ENCODE measurements at places on chromosomes 1 and 21. TPM values are rescaled to one million over a fixed set of nuclear protein-coding genes. Genes with fewer than 3 reads are reported as not detected.

DNA sequence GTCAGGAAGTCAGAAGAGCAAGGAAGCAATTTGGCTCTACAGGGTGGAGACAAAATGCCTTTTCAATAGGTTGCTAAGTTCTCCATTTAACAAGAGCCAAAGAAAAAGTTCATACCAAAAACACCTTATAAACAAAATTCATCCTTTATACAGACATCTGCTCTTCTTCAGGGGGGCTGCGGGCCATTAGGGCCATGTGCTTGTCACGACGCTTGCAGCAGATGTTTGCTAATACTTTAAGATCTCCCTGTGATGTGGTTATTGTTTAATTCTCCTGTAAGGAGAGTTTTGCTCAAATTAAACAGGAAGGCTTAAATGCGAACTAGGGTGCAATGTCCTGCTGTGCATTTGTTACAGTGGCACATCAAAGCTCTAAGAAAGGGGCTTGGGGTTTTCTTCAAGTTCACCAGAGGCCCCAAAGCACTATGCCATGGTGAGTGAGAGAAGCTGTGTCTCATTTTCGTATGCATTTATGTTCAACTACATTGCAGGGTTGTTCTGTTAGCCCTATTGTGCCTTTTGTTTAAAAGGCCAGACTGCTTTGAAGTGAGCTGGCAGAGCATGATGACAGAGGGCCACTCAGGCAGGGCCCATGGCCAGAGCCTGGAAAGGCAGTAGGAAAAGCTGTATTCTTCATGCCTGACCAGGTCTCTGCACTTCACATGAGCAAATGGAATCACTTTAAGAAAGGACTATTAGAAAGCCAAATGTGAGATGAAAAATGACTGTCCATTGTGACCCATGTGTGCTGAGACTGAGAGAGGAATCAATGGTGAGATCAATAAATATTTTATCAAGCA, 24.8 kb upstream of the NTPCR start:
- H3K27me3 ChIP-seq, result no peaks in the 10 kb centered on the region
- H3K36me3 ChIP-seq, result no peaks in the 10 kb centered on the region

- no peak overlapping the region for H3K27ac ChIP-seq
- H3K4me1 ChIP-seq, result peaks cover 10% of the 10 kb centered on the region
- DNase-seq, result no peak
- H3K27me3 ChIP-seq, result no peaks in the 10 kb centered on the region
Measured at GRCh38 chr1:228862542-228863505, 127.5 kb downstream of the RHOU start.

- peak; percentile 32 for DNase-seq
- H3K4me3 ChIP-seq, result no peak overlapping the region
- H3K27me3 ChIP-seq, result no peaks in the 10 kb centered on the region
- peaks cover 20% of the 10 kb centered on the region for H3K4me1 ChIP-seq
Measured at GRCh38 chr21:15221799-15222386, 157.1 kb upstream of the NRIP1 start.

The SCAMP3 gene
- total RNA-seq, result 60.0 TPM

The TMEM52 gene
- 62.1 TPM for total RNA-seq

DNA sequence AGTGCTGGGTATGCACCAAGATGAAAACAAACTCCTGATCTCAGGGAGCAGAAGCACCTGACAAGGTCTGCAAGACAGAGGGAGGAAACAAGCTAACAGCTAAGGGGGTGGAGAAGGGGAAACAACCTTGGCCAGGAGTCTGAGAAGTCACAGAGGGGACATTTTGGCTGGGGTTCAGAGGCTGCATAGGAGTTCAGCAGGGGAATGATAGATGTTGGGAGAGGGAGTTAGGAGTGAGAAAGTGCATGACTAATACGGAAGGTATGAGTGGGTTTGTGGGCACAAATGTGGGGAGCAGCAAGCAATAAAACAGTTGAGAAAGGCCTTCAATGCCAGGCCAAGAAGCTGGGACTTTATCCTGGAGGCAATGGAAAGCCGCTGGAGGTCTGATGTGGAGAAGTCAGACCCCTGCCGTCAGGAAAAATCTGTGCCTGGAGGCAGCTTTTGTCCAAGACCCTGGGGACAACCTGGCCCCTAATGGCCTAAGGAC, 16.4 kb downstream of the EPHA2 start:
- H3K4me3 ChIP-seq, result no peak overlapping the region
- H3K27me3 ChIP-seq, result no peaks in the 10 kb centered on the region
- no peaks in the 10 kb centered on the region for H3K36me3 ChIP-seq
- no peak overlapping the region for H3K27ac ChIP-seq
- peaks cover 4% of the 10 kb centered on the region for H3K4me1 ChIP-seq

- no peaks in the 10 kb centered on the region for H3K36me3 ChIP-seq
- no peak for DNase-seq
Measured at GRCh38 chr21:39115576-39116235, 67.5 kb downstream of the PSMG1 start.

The GOLT1A gene
- total RNA-seq, result not detected

- no peaks in the 10 kb centered on the region for H3K27me3 ChIP-seq
- H3K4me3 ChIP-seq, result no peak overlapping the region
- H3K4me1 ChIP-seq, result peaks cover 71% of the 10 kb centered on the region
- DNase-seq, result no peak
Measured at GRCh38 chr1:167106119-167106461, 12.2 kb downstream of the STYXL2 start.

GRCh38 chr1:214472364-214472763, 79.0 kb downstream of the PTPN14 start:
- no peaks in the 10 kb centered on the region for H3K27me3 ChIP-seq
- H3K4me3 ChIP-seq, result no peak overlapping the region
- H3K4me1 ChIP-seq, result peaks cover 61% of the 10 kb centered on the region
- DNase-seq, result no peak

DNA sequence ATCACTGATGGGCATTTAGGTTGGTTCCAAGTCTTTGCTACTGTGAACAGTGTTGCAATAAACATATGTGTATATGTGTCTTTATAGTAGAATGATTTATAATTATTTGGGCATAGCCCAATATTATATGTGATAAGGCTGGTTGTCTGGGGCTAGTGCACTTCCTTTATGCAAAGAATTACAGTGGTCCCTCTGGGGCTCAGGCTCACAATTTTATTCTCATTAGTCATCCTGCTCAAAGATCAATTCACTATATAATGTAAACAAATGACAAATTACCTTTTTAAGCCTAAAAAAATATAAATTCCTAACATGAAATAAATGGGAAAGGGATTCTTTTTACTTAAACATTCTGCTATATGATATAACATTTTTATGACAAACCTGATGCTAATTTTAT, 5.0 kb downstream of the PLPPR4 start:
- H3K27me3 ChIP-seq, result peaks cover 6% of the 10 kb centered on the region
- no peak overlapping the region for H3K4me3 ChIP-seq
- DNase-seq, result no peak
- H3K4me1 ChIP-seq, result peaks cover 3% of the 10 kb centered on the region
- H3K36me3 ChIP-seq, result no peaks in the 10 kb centered on the region
- no peak overlapping the region for H3K27ac ChIP-seq

DNA sequence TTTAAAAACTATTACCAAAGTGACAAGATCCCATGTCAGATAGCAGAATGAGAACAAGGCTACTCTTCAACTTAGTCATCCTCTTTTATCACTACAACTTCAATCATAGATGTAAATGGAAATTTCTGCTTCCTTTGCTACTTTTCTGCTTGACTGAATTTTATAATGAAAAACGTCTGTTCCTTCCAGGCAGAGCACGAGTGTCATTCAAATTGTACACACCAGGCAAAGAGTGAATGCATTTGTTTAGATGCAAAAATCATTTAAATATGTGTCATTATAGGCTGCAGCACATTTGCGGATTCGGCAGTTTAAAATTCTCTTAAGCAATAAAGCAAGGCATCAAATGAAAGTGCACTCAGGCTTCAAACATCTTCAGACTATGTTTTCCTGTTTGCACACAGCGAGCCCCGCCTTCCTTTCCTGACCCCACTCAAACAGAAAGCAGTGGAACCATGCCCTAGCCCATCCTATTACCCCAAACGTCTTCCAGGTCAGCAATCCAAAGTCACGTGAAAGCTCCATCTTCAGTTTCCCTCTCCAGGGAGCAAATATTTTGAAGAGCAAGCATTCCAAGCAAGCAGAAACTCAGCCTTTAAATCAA, 99.6 kb downstream of the APP start:
- H3K27me3 ChIP-seq, result no peaks in the 10 kb centered on the region
- DNase-seq, result peak; percentile 14
- no peaks in the 10 kb centered on the region for H3K36me3 ChIP-seq
- H3K4me1 ChIP-seq, result peaks cover 9% of the 10 kb centered on the region
- H3K27ac ChIP-seq, result no peak overlapping the region
- no peak overlapping the region for H3K4me3 ChIP-seq

DNA sequence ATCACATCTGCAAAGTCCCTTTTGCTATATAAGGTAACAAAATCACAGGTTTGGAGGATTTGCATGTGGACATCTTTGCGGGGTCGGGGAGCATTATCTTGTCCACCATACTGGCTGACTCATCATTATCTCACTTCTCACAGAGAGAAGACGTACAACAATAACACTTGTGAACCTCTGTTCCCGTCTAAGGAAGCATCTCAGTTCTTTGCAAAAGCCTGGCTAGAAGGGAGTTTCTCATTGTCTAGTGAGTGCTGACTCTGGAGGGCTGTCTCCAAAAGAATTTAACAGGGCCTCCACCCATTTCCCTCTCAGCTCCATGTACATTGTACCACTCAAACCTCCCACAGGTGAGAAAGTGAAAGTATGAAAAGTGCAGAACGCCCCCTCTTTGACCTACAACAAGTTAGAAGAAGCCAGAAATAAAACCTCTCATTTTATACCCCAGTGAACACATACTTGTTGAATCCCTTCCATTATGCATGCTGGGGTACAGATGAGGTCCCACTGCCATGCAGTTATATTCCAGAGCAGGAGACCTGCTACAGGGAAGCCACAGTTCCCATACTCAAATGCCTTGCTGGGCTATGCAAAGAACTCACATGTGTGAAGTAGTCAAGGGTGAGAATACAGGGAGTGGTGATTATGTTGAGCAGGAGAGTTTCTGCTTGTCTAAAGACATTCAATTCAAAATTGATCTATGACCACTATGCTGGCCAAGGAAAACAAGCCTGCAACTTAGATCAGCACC, 121.7 kb upstream of the PRDX6 start:
- H3K36me3 ChIP-seq, result no peaks in the 10 kb centered on the region
- H3K27me3 ChIP-seq, result no peaks in the 10 kb centered on the region
- H3K4me1 ChIP-seq, result no peaks in the 10 kb centered on the region
- no peak for DNase-seq
- H3K27ac ChIP-seq, result no peak overlapping the region

DNA sequence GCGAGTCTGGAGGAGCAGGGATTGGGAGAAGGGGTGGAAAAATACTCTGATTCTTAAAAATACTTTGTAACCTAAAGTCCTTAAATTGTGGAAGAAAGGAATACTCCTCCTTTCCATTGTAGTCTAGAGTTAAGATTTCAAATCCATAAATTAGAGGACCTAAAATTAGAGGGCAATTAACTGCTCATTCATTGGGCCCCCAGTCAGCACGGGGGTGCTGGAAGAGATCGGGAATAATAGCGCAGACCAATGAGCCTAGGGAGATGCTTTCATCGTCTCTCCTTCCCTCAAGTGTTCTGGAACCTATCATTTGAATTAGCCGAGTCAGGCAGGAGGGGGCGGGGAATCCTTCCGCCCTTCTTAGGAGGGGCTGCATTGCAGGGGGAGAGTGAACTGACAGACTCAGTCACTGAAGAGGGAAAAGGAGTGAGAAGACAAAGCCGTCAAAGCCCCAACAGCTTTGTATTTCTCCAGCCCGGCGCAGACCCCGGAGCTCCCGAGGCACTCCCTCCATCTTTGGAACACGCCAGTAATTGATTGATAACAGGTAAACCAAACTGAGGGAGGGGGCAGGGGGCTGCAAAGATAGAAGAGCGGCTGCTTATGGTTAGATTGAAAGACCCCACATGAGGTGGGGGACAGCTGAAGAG, at the start of gene MLLT11:
Gene MLLT11, plus strand, starts transcription at position 391 of the 650 bp plus-strand sequence. CDS start 6,828 bp downstream, outside the sequence.
- no peaks in the 10 kb centered on the region for H3K27me3 ChIP-seq
- peaks cover 2% of the 10 kb centered on the region for H3K36me3 ChIP-seq
- peaks cover 35% of the 10 kb centered on the region for H3K4me1 ChIP-seq
- H3K4me3 ChIP-seq, result peak within 1 kb of the TSS; percentile 90
- peak within 1 kb of the TSS; percentile 95 for H3K27ac ChIP-seq

The TRAPPC3 gene
- 68.6 TPM for total RNA-seq

DNA sequence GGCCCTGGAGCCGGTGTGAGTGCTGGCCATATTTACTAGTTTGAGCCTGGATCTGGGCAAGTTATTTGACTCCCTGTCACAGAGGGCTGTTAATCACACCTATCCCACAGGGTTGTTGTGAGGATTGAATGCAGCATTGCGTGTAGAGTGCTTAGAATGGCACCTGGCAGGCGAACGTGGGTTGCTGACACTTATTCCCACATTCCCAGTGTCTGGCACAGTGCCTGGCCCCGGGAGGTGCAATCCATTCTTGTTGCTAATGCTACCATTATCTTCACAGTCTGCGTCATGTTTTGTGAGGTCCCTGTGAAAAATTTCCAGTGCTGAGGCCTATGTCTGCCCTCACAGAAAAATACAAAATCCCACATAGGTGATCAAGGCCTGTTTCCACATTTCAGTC, 66.1 kb downstream of the CD2 start:
- no peaks in the 10 kb centered on the region for H3K36me3 ChIP-seq
- H3K27me3 ChIP-seq, result no peaks in the 10 kb centered on the region
- H3K27ac ChIP-seq, result no peak overlapping the region
- H3K4me3 ChIP-seq, result no peak overlapping the region
- H3K4me1 ChIP-seq, result no peaks in the 10 kb centered on the region

DNA sequence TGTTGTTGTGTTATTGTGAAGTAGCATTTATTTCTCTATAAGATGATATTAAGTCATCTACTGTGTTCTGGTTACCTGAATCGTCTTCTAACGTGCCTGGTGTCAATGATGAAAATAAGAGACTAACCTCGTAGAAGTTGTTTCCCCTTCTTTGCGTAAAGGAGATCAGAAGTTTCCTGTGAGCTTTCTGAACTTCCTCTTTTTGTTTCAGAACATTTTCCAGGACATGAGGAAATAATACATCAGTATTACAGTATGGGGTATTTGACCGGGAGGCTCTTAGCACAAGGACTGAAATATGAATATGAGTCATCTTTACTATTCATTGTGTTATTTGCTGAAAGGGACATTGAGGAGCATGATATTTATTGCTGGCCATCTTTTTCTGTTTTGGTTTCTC, 1.3 kb downstream of the ST6GALNAC3 start:
- H3K27ac ChIP-seq, result peak overlapping the region; percentile 81
- H3K4me1 ChIP-seq, result peaks cover 3% of the 10 kb centered on the region
- H3K36me3 ChIP-seq, result no peaks in the 10 kb centered on the region

DNA sequence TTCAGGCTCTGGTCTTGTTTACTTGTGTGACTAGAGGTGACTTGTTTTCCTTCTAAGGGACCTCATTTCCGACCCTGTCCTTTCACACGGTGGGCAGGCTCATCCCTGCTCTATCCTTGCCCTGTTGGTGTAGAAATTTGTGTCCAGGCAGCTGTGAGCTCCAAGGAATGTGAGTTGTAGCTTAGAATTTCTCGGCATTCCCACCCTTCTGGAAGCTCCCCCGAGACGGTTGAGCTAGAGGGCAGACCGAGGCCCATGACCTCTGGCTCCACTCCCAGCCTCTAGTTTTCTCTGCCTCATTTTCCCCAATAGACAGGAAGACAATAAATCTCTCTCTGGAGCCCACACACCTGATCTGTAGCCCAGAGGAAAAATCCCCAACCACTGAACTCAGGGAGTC, 100.9 kb downstream of the NAV1 start:
- H3K4me3 ChIP-seq, result no peak overlapping the region
- H3K36me3 ChIP-seq, result no peaks in the 10 kb centered on the region
- peaks cover 16% of the 10 kb centered on the region for H3K4me1 ChIP-seq
- peak overlapping the region; percentile 61 for H3K27ac ChIP-seq
- DNase-seq, result no peak

Measured in gastrocnemius medialis (tissue), 4 donors.